ENCODE measurements at places on chromosomes 7 and 10.

DNA sequence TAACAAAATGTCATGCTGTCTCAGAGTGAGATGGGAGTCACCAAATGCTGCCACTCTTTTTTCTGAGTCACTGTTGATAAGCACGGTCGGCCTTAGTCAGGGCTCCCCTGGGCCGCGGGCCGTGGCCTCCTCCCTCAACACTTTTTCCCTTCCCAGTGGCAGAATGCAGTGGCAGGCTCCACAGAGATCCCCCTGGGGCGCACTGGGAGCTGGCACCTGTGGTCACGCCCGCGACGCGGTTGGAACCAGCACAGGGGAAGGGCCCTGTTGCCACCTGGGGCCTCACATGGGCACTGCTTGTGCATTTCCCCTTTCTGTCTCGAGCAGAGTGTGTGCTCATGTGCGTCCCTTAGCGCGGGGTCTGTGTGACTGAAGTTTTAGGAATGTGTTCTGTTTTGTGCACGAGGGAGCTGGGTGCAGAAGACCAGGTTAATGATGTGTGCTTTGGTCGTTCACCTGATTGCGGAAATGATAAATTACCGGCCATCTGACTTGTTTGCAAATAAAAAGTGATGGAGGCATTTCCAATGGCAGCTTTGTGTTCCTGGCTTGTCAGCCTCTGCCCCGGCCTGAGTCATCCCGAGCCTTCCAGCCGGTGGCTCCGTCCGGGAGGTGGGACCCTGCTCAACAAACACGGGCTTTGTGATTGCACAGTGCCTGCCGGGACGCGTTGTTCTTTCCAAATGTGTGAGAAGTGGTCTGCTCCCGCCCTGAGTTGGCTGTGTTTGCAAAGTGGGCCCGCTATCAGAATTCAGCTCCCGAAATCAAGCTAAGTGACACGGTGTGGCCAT, 100.7 kb downstream of the NKX6-2 start:
- DNase-seq, result no peak

DNA sequence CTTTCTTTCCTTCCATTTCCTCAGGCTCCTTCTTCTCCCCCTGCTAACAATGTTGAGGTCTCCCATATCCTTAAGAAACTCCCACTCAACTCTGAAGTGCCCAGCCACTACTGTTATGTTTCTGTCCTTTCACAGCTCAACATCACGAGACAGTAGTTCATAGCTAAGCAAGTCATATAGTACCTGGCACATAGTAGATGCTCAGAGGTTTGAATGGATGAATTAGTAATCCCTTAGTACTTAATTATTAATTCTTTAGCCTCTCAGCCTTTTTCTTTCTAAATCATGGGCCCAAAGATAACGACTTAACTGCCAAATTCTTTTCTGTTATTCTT, 22.6 kb downstream of the CSGALNACT2 start:
- no peak for DNase-seq

GRCh38 chr10:29600067-29600466, 34.7 kb downstream of the SVIL start:
- no peak for DNase-seq

DNA sequence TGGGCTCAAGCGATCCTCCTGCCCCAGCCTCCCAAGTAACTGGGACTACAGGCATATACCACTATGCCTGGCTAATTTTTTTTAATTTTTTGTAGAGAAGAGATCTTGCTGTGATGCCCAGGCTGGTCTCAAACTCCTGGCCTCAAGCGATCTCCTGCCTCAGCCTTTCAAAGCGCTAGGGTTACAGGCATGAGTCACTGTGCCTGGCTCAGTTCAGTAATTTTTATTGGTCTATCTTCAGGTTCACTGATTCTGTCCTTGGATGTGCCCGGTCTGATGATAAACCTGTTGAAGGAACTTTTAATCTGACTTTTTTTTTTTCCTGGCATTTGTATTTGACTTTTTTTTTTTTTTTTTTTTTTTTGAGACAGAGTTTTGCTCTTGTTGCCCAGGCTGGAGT, 40.1 kb upstream of the STRIP2 start:
- DNase-seq, result no peak
